ENCODE measurements at places on chromosomes 4 and X.
A peak's percentile ranks its signal among the peaks of the same experiment; 100 is the strongest.

DNA sequence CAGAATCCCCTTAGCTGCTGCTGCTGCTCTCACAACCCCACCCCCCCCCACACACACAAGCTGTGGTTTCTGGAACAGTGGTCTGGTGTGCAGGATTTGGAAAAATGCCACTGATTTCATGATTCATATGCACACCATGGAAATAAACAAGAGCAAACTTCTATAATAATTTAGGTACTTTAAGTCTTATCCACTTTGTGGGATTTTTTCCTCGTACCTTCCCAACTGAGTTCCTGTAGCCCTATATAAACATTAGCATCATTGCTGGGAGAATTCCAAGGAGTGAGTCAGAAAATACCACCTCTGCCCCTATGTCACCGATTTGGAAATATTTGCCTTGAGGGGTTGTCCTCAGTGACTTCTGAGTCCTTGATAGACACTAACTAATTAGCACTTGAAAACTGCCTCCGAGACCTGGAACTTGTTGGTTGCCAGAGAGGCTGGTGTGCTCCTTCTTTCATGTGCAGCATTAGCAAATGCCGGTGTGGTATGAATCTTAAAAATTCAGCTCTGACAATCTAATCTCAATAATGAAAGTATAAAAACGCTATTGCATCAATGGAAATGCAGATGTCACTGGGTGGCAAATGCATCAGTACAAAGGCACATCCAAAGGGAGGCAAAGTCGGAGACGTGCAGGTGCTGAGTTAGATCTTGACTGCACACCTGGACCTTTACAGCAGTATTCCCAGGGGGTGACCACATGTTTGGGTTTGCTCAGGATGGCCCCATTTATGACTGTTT is 61.8 kb downstream of the CPE start:
- DNase-seq = no peak

DNA sequence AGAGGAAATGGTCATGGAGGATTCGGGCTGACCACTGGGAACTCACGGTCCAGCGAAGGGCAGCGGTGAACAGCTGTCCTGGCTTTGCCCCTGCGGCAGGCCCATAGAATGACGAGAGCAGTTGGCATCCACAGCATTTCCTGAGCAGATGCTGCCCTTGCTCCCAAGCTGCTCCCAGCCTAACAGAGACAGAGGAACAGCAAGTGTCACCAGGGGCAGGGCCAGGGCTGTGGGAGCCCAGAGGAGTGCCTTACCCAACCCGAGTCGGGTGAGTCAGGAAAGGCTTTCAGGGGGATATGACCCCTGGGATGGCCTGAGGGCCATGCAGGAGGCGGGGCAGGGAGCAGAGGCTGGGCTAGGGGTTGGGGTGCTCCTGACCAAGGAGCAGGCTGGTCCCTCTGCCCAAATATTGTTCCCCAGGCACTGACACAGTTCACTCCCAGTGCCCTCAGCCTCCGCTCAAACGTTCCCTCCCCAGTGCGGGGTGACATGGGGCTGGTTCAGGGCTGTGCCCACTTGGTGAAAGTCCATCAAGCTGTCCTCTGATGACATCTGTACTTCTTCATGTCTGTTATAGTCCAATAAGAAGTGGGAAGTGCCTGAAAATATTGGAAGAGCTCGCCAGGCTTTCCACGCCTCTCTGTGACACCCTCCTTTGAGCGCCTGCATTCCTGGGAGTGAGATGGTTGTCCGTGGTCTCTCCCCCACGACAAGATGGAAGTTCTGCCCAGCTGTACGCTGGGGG is 64.7 kb upstream of the GPR78 start:
- no peak for DNase-seq

DNA sequence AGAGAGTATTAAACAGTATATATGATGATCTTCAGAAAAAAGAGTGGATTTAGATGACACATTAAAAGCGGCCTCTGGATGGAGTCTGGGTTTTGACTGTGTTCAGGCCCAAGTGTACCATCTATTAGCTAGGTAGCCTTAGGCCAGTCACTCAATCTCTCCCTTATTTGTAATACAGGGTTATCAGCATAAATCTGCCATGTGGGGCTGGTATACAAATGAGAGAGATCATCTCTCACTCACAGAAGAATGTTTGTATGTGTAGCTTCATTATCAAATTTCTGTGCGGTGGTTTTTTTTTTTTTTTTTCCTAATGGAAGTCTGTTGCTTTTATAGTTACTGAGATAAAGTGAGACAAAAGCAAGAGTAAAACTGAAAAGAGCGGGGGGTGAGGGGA is 12.7 kb downstream of the SLC2A9 start:
- DNase-seq = no peak

- no peak for DNase-seq
Measured at GRCh38 chrX:115562480-115562847, 1.5 kb downstream of the PLS3 start.

GRCh38 chr4:155604718-155605626 is 61.7 kb upstream of the GUCY1A1 start:
- peak; percentile 10 for DNase-seq

DNA sequence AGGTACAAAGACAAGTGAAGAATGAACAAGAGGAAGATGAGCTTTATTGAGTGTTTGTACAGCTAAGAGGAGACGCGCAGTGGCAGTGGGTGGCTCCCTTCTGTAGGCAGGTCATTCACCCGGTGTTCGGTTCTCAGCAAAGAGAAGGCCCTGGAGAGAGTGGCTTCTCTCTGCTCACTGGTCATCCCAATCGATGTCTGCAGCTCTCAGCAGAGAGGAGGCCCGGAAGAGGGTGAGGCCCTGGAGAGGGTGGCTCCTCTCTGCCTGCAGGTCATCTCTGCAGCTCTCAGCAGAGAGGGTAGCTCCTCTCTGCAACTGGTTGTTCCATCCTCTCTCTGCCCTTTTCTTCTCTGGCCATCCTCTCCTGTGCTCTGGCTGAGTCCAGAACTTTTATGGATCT is 126.5 kb downstream of the UGT8 start:
- no peak for DNase-seq

GRCh38 chr4:77862478-77863216 is at the start of gene MRPL1:
Gene MRPL1, plus strand, starts transcription at chr4:77862830. Its CDS starts 19 bp downstream, at chr4:77862849.
- peak; percentile 92 for DNase-seq

DNA sequence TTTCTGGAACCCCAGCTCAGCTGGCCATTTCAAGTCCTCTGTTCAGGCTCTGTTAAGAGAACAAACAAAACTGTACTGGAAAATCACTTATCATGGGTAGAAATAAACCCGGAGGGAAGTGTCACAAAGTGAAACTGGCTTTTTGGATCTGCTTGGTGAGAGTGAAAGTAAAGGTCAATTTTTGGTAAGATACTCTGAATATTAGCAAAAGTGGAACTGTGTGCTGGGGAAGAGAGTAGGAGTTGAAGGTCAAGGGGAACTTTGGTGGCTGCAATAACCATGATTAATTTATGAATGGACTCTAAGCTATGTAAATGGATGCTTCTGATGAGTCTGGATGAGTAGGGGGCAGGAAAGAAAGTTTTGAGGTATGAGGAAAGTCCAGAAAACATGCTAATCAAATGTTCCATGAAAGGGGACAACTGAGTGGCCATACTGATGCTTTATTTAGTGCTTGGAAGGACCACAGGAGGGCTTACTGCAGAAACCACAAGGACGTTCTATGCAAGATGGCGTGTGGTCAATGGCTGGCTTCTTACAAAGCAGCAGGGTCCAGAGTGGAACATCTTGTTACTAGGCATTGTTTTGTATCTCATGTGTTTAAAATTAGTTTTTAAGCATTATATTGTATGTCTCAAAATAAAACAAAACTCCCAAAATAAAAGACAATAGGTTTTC is 36.8 kb upstream of the TNIP3 start:
- DNase-seq = no peak

DNA sequence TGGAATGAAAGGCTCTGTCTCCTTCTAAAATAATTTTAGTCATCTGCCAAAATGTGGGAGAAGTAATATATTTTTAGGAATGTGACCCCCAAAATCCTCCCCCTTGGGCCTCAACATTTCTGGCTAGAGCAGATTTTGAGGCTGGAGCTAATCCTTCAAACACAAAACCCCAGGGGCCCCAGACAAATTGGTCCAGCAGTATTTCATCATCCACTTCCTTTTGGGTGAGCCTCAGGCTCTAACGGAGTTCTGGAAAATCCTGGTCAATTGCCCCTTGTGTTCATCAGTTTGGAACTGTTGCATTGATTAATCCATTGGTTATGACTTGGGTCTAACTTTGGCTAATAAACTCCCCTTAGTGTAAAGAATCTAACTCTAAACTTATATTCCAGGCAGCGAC is 67.4 kb upstream of the PCDH19 start:
- no peak for DNase-seq

DNA sequence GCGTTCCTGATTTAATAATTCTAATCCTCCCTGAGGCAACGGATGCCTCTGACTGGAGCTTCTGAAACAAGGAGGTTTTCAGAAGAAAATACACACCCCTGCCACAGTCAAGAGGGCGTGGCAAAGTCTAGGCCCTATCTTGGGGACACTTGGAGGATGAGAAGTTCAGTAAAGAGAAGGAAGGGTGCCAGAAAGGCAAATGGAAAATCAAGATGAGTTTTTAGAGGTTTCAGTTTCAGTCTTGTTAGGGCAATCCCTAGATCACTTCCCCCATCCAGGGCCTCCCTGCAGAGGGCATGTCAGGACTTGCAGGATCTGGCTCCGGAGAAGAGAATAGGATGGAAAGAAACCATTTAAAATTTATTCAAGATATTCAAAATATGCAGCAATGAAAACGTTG is 28.5 kb upstream of the FGF2 start:
- DNase-seq = peak; percentile 57

DNA sequence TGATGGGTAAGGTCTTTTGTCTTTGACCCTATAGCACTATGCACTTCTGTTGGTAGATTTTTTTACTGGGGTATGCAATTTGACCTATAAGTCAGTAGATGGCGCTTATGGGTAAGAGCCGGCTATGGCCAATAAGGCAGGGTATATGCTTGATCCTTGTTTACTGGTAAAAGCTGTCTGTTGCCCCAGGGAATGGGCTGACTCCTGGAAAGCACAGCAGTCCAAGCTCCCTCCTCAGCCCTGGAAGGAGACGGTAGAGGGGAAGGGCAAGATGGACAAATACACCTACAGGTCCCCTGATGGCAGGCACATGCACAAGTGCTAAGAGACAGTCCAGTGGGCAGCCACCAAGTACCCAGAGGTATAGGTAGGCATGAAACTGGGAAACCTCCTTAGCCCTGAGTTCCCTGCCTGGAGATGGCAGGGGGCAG is 63.7 kb downstream of the ADAMTS3 start:
- DNase-seq = no peak

DNA sequence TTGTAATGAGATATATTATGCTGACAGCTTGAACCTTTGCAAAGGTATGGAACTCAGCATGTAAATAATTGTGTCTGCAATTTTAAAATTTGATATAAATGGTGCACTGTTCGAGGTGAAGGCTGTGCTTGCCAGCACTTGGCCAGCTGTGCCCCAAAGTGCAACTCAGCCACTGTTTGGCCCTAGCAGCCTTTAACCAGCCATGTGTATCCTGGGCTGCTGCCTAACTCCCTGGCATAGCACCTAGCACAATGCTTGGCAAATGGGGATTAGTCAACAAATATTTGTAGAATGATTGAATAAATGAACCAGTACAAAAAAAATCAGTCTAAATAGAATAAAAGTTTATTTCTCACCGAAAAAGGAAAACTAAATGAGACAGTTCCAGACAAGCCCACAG is 83.8 kb upstream of the ZIC3 start:
- no peak for DNase-seq

DNA sequence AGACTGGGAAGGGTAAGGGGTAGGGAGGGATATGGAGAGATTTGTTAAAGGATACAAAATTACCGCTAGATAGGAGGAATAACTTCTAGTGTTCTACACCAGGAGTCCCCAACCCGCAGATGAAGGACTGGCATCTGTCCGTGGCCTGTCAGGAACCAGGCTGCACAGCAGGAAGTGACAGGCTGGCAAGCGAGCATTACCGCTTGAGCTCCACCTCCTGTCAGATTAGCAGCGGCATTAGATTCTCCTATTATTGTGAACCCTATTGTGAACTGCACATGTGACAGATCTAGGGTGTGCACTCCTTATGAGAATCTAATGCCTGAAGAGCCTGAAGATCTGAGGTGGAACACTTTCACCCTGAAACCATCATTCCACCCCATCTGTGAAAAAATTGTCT is 27.9 kb upstream of the BBS7 start:
- no peak for DNase-seq

Data from prostate gland (tissue), 2 donors.